AG09309 (cell line): ENCODE measurements at places on chromosomes 11 and 22.

- no peak for DNase-seq
Observed at GRCh38 chr11:107676336-107677057, 35.4 kb downstream of the SLN start.

DNA sequence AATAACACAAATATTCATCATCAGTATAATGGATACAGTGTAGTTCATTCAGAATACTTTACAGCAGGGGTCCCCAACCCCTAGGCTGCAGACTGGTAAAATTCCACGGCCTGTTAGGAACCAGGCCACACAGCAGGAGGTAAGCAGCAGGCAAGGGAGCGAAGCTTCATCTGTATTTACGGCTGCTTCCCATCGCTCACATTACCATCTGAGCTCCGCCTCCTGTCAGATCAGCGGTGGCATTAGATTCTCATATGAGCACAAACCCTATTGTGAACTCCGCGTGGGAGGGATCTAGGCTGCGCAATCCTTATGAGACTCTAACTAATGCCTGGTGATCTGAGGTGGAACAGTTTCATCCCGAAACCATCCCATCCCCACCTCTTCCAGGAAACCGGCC lies 125.1 kb downstream of the SERGEF start:
- no peak for DNase-seq

DNA sequence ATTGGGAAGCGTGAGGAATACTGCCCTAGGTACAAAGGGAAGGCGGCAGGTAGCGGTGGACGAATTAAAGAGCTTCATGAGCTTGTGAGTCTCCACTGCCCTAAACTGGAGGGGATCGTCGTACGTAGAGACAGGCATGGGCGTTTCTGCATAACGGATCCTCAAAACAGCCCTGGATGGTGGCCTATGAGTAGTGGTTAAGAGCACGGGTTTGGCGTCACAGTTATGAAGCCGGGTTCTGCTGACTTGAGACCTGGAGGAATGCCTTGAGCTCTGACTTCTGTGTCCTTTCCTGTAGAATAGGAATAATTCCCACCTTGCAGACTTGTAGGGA lies 335 bp downstream of the TMEM138 start:
- no peak for DNase-seq

DNA sequence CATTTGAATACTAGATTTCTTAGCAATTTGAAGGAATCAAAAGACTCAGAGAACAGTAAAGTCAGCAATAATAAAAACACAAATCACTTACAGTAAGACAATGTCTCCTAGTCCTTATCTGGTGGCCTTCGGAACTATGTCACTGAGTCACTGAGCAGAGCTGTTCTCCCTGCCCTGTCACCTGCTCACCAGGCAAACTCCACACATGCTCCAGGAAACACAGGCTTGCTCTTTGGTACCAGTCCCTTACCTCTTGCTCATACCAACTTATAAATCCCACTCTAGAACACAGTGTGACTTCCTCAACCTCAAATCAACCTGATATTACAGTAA lies 81.1 kb upstream of the CHRM4 start:
- no peak for DNase-seq

- DNase-seq: no peak
Observed at GRCh38 chr11:32792111-32792947, 2.1 kb downstream of the CCDC73 start.

DNA sequence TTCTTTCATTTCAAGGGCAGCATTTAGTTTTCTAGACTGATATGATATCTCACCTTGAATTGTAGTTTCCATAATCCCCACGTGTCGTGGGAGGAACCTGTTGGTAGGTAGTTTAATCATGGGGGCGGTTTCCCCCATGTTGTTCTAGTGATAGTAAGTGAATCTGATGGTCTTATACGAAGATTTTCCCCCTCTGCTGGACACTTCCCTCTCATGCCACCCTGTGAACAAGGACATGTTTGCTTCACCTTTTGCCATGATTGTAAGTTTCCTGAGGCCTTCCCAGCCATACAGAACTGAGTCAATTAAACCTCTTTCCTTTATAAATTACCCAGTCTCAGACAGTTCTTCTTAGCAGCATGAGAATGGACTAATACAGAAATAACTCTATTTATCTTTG lies 851.1 kb upstream of the FAT3 start:
- no peak for DNase-seq

- DNase-seq: no peak
Observed at GRCh38 chr11:61542024-61542461, 33.5 kb downstream of the LRRC10B start.

DNA sequence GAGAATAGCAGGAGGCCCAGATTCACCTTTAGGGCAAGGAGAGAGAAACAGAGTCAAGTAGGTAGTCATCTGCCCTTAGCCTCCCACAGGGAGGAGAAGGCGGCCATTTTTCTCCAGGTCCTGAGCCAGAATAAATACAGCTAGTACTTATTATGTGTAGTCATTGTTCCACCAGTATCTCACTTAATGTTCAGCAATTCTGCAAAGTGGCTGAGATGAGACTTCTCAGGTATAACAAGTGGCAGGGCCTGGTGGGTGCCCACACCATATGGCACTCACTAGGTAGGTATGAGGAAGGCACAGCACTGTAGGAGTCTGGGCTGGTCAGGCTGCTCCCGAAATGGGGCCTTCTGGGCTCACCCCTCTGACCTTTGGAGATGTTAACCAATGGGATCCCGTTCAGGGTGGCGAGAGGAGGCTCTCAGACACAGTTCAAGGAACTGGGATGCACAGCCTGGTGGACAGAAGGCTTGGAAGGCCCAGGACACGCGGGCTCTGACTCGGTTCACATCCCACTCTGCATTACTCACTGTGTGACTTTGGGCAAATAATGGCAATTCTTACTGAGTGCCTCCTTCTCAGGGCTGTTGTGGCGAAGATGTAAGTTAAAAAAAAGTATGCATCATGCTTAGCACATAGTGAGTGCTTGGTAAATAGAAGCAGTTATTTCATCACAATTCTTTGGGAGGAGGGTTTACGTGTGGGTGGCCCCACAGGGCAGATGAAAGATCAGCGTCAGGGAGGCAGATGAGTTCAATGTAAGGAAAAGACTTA lies 25.1 kb downstream of the RTN4RL2 start:
- DNase-seq: no peak
